ENCODE measurements at places on chromosomes 6 and 20. TPM values are rescaled to one million over a fixed set of nuclear protein-coding genes. Genes with fewer than 3 reads are reported as not detected.
A peak's percentile ranks its signal among the peaks of the same experiment; 100 is the strongest.

ACTL10 gene
- 2.9 TPM for total RNA-seq

DNA sequence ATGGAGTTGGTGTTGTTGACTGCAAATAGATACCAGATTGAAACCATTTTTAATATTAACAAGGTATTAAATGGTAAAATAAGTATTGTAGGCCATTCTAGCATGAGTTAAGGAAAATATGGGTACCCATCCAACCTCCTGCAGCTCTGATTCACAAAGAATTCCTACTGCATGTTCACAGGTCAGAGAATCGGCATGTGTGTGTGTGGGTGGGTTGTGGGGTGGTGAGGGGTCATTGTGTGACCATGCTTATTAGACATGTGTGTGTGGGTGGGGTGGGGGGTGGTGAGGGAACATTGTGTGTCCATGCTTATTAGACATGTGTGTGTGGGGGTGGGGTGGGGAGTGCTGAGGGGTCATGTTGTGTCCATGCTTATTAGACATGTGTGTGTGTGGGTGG, 3.2 kb downstream of the IYD start:
- no peak overlapping the region for H3K27ac ChIP-seq
- no peaks in the 10 kb centered on the region for H3K4me1 ChIP-seq
- no peaks in the 10 kb centered on the region for H3K36me3 ChIP-seq
- H3K4me3 ChIP-seq = no peak overlapping the region

- H3K27ac ChIP-seq = no peak overlapping the region
- peaks cover 16% of the 10 kb centered on the region for H3K4me1 ChIP-seq
- no peaks in the 10 kb centered on the region for H3K27me3 ChIP-seq
- no peak for DNase-seq
Observed at GRCh38 chr20:4929686-4930397, 71.5 kb downstream of the SLC23A2 start.

DNA sequence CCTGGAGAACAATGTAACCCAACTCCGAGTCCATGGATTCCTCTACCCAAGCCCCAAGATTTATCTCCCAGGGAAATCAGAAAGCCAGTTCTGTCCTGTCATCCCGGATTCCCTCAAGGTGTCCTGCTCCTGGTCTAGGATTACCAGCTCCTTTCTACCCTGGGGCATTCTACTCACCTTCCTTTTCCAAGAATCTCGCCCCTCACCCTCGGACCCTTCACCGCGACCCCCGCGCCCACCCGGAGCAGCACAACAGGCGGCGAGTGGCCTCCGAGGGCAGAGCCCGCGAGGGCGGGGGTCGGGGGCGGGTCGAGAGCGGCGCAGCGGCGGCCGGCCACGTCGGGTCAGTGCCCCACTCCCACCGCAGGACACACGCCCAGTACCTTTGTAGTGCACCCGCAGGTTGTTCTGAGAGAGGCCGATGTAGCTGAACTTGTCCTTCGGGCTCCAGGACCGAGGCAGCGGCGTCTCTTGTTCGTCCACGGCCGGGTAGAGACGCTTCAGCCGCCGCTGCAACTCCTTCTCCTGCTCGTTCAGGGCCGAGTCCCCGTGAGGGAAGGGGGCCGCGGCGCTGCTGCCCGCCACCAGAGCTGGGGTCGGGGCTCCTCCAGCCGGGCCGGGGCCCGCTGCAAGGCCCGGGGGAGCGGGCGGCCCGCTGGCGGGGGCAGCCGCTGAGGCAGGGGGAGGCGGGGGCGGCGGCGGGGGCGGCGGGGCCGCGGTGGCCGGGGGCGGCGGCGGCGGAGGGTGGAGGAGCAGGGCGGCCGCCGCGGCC, 897 bp downstream of the RANBP9 start:
- H3K27me3 ChIP-seq = no peaks in the 10 kb centered on the region
- peaks cover 49% of the 10 kb centered on the region for H3K4me1 ChIP-seq
- H3K36me3 ChIP-seq = peaks cover 24% of the 10 kb centered on the region
- H3K27ac ChIP-seq = peak overlapping the region; percentile 90

- no peak overlapping the region for H3K4me3 ChIP-seq
- no peaks in the 10 kb centered on the region for H3K4me1 ChIP-seq
- H3K27ac ChIP-seq = no peak overlapping the region
- no peak for DNase-seq
Observed at GRCh38 chr6:119844387-119844786, 494.8 kb upstream of the MAN1A1 start.

IMPG1 gene
- not detected for total RNA-seq

ABT1 gene
- 25.3 TPM for total RNA-seq

DNA sequence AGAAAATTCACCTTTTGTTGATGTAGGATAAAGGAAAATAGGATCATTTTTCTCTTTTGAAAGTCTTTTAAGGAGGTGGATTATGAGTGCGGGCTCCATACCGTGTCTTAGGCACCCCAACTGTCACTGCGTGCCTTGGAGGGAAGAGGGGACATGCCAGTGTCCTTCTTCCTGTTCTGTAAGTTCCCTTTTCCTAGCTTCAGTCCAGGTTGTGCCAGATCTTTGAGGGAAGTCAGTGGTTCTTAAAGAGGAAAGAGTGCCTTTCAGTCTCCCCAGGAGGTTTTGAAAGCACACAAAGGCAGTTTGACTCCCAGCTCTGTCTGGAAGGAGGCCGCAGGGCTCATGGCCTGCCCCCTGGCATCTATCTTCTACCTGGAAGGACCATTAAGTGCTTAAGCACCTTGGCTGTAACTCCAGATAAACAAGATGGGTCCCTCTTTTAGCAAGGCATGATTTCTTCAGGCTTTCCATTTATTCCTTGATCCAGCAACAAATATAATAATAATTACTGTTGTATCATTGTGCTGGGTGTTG, 13.0 kb downstream of the EFCAB8 start:
- H3K36me3 ChIP-seq = no peaks in the 10 kb centered on the region
- no peak for DNase-seq
- H3K4me1 ChIP-seq = no peaks in the 10 kb centered on the region
- no peak overlapping the region for H3K27ac ChIP-seq
- no peak overlapping the region for H3K4me3 ChIP-seq

GJA10 gene
- not detected for total RNA-seq

OR2H2 gene
- total RNA-seq = not detected

- H3K4me3 ChIP-seq = no peak overlapping the region
- no peak overlapping the region for H3K27ac ChIP-seq
- H3K4me1 ChIP-seq = no peaks in the 10 kb centered on the region
- no peaks in the 10 kb centered on the region for H3K36me3 ChIP-seq
Observed at GRCh38 chr6:53691667-53692133, 26.1 kb upstream of the KLHL31 start.

- no peak for DNase-seq
Observed at GRCh38 chr20:30168025-30168799, 1089.3 kb upstream of the DEFB115 start.

GRCh38 chr6:123169774-123170095, 173.7 kb downstream of the CLVS2 start:
- H3K27me3 ChIP-seq = no peaks in the 10 kb centered on the region
- no peaks in the 10 kb centered on the region for H3K4me1 ChIP-seq
- no peak for DNase-seq
- H3K27ac ChIP-seq = no peak overlapping the region
- no peak overlapping the region for H3K4me3 ChIP-seq

DNA sequence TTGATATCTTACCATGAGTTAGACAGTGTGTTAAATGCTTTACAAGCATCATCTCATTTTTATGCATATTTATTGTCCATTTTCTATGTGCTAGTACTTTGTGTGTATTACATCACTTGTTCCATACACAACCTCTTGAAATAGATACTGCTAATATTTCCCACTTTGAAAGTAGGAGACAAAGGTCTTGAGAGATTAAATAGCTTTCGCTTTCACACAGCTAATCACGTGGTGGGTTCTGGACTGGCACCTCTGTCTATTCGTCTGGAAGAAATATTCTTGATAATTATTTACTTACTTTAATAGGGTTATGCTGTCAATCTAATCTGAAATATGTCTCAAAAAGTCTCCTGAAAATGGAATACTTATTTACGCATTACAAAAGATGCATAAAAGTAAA, 30.2 kb downstream of the EPHA7 start:
- DNase-seq = no peak
- no peaks in the 10 kb centered on the region for H3K4me1 ChIP-seq
- no peaks in the 10 kb centered on the region for H3K27me3 ChIP-seq
- H3K4me3 ChIP-seq = no peak overlapping the region

- H3K27me3 ChIP-seq = peaks cover 34% of the 10 kb centered on the region
- no peak overlapping the region for H3K27ac ChIP-seq
- H3K4me1 ChIP-seq = peaks cover 5% of the 10 kb centered on the region
- H3K4me3 ChIP-seq = peak overlapping the region; percentile 20
Observed at GRCh38 chr6:123804014-123804786, 535 bp downstream of the NKAIN2 start.

- H3K27ac ChIP-seq = no peak overlapping the region
- no peak for DNase-seq
- H3K27me3 ChIP-seq = no peaks in the 10 kb centered on the region
- H3K4me3 ChIP-seq = no peak overlapping the region
- peaks cover 3% of the 10 kb centered on the region for H3K36me3 ChIP-seq
Observed at GRCh38 chr20:5630071-5630470, 120.1 kb upstream of the SHLD1 start.

DNA sequence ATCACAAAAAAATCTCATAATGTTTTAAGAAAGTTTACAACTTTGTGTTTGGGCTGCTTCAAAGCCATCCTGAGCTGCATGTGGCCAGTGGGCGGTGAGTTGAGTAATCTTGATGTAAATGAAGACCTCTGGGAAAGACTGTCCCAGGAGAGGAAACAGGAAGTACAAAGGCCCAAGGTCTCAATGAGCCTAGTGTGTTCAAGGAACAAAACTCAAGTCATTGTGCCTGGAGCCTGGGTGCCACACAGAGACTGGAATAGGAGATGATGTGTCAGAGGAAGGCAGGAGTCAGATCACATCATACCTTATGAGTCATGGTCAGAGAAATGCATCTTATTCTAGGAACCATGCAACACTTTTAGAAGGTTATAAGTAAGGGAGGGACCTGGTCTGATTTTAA, 51.5 kb downstream of the COL19A1 start:
- no peaks in the 10 kb centered on the region for H3K4me1 ChIP-seq
- DNase-seq = no peak
- H3K36me3 ChIP-seq = no peaks in the 10 kb centered on the region

- H3K27ac ChIP-seq = no peak overlapping the region
- peaks cover 14% of the 10 kb centered on the region for H3K36me3 ChIP-seq
- no peaks in the 10 kb centered on the region for H3K27me3 ChIP-seq
- no peak overlapping the region for H3K4me3 ChIP-seq
Observed at GRCh38 chr6:98924647-98925046, 23.1 kb downstream of the FBXL4 start.

CAGE1 gene
- 0.18 TPM for total RNA-seq

GRCh38 chr6:164628302-164628931, 681.0 kb downstream of the C6orf118 start:
- peak; percentile 21 for DNase-seq
- no peak overlapping the region for H3K4me3 ChIP-seq
- H3K36me3 ChIP-seq = no peaks in the 10 kb centered on the region
- H3K27ac ChIP-seq = no peak overlapping the region
- H3K4me1 ChIP-seq = no peaks in the 10 kb centered on the region

HAO1 gene
- total RNA-seq = not detected

GRCh38 chr6:108114841-108115597, 40.5 kb upstream of the OSTM1 start:
- peaks cover 74% of the 10 kb centered on the region for H3K27me3 ChIP-seq
- no peaks in the 10 kb centered on the region for H3K36me3 ChIP-seq
- H3K4me1 ChIP-seq = peaks cover 46% of the 10 kb centered on the region
- H3K27ac ChIP-seq = peak overlapping the region; percentile 16

- no peak for DNase-seq
- H3K4me1 ChIP-seq = peaks cover 14% of the 10 kb centered on the region
- no peak overlapping the region for H3K4me3 ChIP-seq
Observed at GRCh38 chr6:140812636-140813035, 1320.1 kb upstream of the GJE1 start.

AKAP7 gene
- total RNA-seq = 9.1 TPM

- H3K27ac ChIP-seq = peak overlapping the region; percentile 11
- no peak overlapping the region for H3K4me3 ChIP-seq
- no peak for DNase-seq
- H3K36me3 ChIP-seq = peaks cover 57% of the 10 kb centered on the region
Observed at GRCh38 chr6:25005010-25005409, 69.2 kb upstream of the RIPOR2 start.

CPNE5 gene
- 1.7 TPM for total RNA-seq

TTLL9 gene
- not detected for total RNA-seq

GRCh38 chr20:3194617-3195280, 9.7 kb downstream of the DDRGK1 start:
- H3K36me3 ChIP-seq = peaks cover 65% of the 10 kb centered on the region
- no peaks in the 10 kb centered on the region for H3K4me1 ChIP-seq

GRCh38 chr6:141316236-141316635, 816.5 kb upstream of the GJE1 start:
- DNase-seq = no peak
- no peak overlapping the region for H3K27ac ChIP-seq
- H3K4me3 ChIP-seq = no peak overlapping the region
- no peaks in the 10 kb centered on the region for H3K36me3 ChIP-seq
- no peaks in the 10 kb centered on the region for H3K27me3 ChIP-seq

Data from activated CD8-positive, alpha-beta T cell treated with anti-CD3 and anti-CD28 coated beads, Interleukin-2, amount 10 ng/mL, durations not matched to agents 7 days and 5 days (primary cell).